Kidney tubule cell (primary cell): ENCODE measurements at places on chromosomes 5 and 9.

DNA sequence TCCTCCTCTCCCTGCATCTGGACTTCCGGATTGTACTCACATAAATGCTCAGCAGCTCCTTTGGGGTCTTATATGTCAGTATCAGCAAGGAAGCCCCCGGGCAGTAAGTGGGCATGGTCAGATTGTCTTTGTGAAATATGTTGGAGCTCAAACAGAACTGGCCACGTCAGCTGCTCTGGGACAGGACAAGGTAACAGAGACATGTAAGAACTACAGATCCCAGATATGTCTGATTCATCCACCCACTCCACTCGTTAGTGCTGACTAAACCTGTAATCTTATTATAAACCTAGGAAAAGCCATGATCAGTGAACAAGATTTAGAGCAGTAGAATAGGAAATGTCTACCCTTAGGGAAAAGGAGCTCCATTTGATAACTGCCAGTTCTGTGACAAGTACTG is 561.8 kb downstream of the CETN3 start:
- no peak for DNase-seq

DNA sequence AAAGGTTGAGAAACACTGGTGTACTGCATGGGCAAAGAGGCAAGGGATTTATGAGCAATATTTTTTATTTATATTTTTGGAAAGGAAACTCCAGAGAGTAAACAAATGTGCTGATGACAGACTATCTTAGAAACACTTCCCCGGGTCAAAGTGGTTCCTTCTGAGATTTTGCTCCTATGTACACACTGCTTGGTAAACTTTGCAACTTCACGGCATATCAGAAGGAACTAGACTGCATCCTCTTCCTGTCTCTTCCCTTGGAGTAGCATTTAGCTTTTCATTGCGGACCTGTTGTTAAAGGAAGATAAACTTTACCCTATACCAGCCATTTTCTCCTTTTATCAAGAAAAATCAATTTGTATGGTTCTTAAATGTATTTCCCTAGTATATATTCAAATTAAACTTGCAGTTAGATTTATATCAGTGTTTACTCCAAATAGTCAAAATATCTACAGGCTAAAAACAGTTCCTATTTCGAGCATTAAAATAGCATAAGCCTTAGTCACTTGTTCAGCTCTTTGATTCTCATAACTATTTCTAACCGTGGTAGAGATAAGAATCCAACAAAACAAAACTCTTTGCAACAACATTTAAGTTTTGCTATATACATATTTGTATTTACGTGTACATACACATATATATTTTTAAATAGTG is 48.0 kb upstream of the LRRC19 start:
- no peak for DNase-seq

DNA sequence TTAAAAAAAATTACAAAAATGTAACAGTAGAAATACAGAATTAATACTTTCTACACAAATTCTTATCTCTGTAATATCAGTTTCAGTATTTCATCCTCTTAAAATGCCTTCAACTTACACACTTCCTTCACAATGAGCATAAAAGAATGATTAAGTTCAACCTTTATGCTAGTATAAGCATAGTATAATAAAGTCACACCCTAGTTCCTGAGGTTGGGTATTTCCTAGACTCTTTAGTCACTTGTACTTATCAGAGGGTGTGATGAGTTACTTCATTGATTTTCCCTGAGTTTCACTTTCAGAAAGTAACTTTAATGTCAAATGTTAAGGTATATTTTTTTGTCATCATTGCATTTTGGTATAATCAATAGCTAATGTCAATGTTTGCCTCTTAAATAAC is 302.4 kb downstream of the PDE4D start:
- DNase-seq = no peak

GRCh38 chr5:172255444-172255843 is 28.1 kb downstream of the UBTD2 start:
- no peak for DNase-seq

DNA sequence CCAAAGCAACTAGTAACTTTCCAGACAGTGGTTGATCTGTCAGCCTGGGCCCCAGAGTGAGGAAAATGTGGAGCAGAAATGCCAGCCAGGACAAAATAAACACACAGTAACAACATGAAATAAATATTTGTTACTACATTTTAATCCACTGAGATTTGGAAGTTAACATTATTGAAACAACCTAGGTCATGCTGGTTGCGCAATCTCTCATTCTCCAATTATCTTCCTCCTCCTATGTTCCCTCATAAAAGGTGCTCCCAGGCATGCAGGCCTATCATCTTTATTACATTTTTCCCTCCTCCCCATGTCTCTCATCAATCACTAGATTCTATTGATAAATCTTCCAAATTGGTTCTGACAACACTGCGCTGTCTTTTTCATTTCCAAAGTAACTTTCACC is 363.1 kb downstream of the HINT1 start:
- DNase-seq = no peak

DNA sequence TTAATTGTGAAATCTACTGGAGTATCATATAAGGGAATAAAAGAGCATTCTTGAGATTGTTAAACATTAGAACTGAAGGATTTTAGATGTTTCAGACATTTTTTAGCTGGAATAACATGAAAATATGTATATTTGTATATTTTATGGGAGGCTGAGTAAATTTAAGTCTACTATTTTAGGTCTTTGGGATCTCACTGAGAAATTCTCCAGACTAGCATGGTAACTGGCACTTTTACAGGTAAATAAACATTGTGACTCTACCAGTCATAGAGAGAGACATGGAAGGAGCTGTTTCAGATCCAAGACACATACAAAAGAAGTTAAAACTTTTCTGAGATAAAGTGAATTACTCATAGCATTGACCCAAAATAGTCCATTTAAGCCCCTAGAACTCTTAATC is 59.4 kb downstream of the NDUFAF2 start:
- no peak for DNase-seq

GRCh38 chr9:17088566-17088965 is 46.3 kb upstream of the CNTLN start:
- no peak for DNase-seq

- no peak for DNase-seq
Measured at GRCh38 chr5:132468656-132469379, 21.8 kb downstream of the IRF1 start.

GRCh38 chr5:131302506-131302905 is 38.7 kb downstream of the CDC42SE2 start:
- DNase-seq = no peak
